Stimulated activated CD8-positive, alpha-beta memory T cell treated with anti-CD3 and anti-CD28 coated beads, Interleukin-15, amount 100 ng/mL, for 24 hours (primary cell): ENCODE measurements at places on chromosomes 3 and 15.

GRCh38 chr3:53005854-53006513 lies 39.9 kb downstream of the SFMBT1 start:
- no peak for DNase-seq

DNA sequence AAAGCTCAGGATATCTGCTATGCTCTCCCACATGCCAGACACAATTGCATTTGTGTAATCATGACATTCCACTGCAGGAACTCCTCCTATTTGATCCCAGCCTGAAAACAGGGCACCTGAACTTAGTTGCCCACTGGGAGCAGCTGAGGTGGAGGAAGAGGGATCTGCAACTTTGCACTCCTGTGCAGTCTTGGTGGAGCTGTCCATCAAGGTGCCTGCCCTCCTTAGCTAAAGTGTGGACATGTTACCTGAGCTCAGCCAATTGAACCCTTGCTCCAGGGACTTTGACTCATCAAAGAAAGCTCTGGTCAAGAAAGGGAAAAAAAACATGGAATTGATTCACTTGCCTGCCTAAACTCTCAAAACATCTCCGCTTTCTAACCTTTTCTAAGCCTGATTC lies 33.3 kb upstream of the TUBGCP5 start:
- DNase-seq: no peak

DNA sequence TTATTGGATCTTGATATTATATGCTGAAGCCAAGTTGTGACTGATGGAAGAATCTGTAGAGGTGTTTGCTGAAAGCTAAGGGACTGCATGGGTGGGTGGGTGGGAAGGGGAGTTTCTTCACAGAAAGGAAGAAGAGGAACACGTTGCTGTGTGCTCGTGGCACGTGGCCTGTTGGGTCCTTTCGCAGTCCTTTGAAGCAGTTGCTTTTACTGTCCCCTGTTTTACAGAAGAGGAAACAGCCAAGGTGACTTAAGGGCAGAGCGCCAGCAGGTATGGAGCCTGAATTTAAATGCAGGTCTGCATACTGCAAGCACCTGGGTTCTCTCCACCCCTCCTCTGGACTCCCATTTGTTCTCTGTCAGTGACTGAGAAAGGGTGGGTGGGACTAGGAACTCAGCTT lies 59.4 kb upstream of the PRR23C start:
- DNase-seq: no peak

DNA sequence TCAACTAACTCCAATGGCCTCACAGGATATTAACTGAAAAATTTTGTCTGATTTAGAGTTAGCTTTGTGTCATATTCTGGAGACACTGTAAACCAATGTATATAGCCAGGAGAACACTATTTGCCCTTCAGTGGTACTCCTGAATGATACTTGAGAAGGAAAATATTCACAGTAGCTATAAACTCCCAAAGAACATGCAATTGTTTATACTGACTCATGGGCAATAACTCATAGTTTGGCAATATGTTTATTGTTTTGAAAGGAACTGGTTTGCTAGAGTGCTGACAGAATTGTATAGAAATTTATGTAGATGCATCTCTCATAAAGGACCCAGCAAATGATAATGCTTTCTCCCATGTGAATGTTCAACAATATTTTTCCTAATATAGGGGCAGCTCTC lies 537.6 kb downstream of the PLOD2 start:
- no peak for DNase-seq

- DNase-seq: no peak
Observed at GRCh38 chr3:47611576-47611975, 32.9 kb upstream of the CSPG5 start.

DNA sequence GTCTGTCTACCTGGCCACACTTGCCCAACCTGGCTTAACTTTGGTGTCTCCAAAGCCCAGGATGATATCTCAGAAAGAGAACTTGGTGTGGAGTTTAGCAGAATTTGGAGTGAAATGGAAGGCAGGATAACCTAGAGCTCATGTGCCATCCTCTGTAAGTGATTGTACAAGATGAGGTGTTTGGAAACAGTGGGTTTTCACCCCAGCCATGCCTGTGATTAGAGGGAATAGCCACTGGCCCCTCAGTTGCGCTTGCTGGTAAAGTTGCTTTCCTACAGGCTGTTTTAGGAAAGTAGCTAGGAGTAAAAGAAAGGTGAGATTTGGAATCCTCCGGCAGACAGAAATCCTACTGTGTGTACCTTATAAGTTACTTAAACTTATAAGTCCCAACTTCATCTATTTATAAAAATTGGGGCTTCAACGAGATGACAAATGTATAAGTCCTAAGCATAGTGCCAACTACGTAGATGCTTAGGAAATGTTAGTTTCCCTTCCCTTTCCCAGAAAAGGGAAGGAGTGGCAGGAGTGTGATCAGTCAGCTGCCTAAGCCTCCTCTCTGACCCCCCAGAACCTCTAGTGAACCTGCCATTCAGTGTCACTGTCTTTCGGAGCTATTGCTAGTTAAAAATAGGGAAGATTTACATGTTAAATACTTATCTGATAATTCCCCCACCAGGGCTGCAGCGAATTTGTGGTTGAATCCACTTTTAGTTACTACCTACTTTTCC lies 13.4 kb upstream of the BMF start:
- no peak for DNase-seq

DNA sequence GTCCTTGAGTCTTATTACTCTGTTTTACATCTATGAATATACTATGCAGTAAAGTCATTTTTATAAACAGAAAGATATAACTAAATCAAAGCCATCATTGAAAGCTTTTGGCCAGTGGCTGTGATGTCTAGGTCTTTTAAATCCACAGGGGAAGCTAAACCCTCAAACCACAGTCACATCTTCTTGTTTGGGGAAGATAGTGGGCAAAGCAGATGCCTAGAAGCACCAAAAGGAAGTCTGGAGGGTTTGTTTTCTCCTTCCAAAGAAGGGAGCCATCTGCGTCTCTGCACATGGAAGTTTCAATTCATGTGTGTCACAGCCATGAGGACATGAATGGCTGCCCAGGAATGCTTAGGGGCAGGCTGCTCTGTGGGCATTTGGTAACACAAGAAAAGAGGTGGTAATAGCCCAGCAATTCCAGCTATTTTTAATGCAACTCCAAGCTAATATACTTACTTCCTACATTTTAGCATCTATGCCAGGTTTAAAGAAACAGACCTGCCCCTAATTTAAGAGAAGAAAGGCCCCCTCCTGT lies 322.2 kb downstream of the SLC9A9 start:
- no peak for DNase-seq

GRCh38 chr15:60541481-60542299 lies 62.7 kb upstream of the ICE2 start:
- DNase-seq: no peak

DNA sequence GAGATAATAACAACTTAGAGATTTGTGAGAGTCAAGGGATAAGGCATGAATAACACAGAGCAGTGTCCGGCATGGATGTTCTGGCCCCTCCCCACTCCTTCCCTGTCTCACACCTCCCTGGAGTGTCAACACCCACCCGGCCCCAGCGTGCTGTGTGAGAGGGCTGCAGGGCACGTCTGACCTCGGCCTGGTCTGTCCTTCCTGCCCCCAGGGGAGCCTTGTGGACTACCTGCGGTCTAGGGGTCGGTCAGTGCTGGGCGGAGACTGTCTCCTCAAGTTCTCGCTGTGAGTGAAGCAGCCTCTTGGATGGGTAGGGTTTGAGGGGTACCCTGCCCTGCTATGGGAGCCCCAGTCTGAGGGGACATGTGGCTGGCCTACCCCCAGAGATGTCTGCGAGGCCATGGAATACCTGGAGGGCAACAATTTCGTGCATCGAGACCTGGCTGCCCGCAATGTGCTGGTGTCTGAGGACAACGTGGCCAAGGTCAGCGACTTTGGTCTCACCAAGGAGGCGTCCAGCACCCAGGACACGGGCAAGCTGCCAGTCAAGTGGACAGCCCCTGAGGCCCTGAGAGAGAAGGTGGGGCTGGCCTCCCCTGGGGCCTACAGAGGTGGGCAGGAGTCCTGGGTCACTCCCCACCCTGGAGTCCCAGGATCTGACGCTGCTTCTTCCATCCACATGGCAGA lies 11.2 kb upstream of the LMAN1L start:
- DNase-seq: no peak

DNA sequence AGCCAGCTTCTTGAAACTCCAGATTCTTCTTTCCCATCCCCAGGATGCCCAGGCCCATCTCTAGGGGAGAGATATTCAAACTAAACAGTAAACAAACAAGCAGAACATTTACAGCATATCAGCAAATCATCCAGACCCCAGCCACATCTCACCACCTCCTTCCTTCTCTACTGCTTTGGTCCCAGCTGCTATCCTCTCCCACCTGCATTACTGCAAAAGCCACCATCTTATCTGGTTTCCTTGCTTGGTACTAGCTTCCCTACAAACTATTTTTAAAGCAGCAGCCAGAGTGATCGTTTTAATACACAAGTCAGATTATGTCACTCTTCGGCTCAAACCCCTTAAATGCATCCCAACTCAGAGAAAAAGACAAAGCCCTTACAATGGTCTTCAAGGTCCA lies 4.8 kb downstream of the LYSMD2 start:
- no peak for DNase-seq

DNA sequence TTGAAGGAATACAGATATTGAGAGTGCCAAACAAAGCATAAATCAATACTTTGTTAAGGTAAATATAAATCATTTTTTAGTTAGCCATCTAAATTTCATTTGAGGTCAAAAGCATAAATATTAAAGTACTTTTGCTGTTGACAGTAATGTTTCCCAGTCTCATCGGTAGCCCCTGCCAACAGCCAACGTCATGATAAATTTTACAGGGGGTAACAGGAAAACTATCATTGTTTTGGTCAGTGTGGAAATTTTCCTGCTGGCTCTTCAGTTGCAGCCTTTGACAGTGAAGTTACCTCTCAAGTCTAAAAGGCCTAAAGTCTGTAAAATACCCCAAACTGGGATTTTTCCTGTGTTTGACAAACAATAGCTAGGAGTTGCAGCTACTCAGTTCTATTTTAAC lies 37.3 kb upstream of the TTC14 start:
- no peak for DNase-seq

GRCh38 chr15:27743638-27744037 lies 355.5 kb downstream of the OCA2 start:
- DNase-seq: no peak

- no peak for DNase-seq
Observed at GRCh38 chr15:76203346-76204108, 107.7 kb downstream of the ETFA start.

GRCh38 chr3:126883241-126883640 lies 99.7 kb upstream of the PLXNA1 start:
- DNase-seq: no peak

- DNase-seq: no peak
Observed at GRCh38 chr3:64957408-64958198, 269.8 kb upstream of the ADAMTS9 start.

DNA sequence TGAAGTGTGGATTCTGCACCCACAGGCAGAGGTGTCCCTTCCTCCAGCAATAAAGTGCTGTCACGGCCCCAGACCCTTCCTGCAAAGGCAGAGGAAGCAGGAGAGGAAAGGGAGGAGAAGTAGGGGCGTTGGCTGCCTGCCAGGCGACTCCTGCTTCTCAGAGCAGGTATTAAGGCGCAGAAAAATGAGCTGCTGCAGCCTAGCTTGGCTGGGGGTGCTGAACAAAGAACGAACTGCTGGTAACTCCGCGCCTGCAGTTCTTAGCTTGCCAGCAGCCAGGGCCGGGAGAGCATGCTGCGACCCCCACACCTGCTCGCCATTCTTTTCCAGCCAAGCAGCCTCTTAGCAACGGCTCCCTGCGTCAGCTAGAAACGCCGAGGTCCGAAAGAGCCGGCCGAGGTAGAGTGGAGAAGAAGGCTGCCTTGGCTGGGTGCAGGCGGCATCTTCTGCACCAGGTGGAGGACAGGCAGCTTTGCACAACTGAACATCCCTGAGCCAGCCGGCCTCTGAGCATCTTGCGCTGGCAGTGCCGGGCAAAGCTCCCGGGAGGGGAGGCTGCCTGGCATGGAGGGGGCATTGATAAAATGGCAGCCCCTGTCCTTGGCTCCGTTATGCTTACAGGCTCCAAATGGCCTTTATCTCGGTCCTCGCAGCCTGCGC lies 296.0 kb downstream of the MEX3B start:
- DNase-seq: no peak

- no peak for DNase-seq
Observed at GRCh38 chr3:160163229-160163878, 61.9 kb upstream of the C3orf80 start.

DNA sequence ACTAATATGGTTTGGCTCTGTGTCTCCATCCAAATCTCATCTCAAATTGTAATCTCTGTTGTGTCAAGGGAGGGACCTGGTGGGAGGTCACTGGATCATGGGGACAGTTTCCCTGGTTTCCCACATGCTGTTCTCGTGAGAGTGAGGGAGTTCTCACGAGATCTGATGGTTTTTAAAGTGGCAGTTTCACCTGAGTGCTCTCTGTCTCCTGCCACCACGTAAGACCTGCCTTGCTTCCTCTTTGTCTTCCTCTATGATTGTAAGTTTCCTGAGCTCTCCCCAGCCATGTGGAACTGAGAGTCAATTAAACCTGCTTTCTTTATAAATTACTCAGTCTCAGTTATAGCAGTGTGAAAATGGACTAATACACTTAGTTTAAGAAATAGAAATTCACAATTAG lies 228.9 kb downstream of the CD47 start:
- no peak for DNase-seq

DNA sequence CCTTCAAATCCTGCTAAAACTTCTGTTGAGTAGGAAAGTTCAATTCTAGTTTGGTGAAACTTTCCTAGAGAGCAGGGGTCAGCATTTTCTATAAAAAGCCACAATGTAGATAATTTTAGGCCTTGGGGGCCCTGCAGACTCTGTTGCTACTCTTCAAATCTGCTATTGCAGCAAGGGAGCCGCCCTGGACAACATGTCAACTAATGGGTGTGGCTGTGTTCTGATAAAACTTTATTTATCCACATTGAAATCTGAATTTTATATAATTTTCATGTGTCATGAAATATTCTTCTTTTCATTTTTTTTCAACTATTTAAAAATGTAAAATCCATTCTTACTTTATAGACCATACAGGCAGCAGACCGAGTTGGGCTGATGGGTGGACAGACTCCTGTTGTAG lies 67.4 kb upstream of the SAMMSON start:
- DNase-seq: no peak

GRCh38 chr3:187612656-187613055 lies 57.5 kb downstream of the SST start:
- no peak for DNase-seq

GRCh38 chr3:64586952-64587351 lies 100.8 kb downstream of the ADAMTS9 start:
- no peak for DNase-seq

DNA sequence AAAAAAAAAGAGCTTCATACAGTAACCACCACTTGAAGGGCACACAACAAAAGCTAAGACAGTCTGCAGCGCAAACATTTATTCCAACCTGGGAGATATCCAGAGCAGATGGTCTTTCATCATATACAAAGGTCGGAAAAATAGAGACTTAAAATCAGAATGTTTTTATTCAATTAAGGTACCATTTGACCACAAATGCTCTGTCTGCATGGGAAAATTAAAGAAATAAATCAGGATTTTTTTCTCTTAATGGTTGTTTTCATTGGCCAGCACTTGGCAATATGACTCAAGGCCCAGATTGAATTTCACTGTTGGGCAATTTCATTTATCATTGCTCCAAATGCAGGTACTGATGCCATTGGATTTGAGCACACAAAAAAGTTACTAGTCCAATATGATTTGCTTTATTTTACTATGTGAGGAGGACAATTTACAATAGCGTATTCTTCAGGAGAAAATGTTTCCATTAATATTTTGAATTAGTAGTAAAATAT lies 145.9 kb upstream of the AGTR1 start:
- no peak for DNase-seq
